ENCODE measurements at places on chromosomes 3 and 15.

DNA sequence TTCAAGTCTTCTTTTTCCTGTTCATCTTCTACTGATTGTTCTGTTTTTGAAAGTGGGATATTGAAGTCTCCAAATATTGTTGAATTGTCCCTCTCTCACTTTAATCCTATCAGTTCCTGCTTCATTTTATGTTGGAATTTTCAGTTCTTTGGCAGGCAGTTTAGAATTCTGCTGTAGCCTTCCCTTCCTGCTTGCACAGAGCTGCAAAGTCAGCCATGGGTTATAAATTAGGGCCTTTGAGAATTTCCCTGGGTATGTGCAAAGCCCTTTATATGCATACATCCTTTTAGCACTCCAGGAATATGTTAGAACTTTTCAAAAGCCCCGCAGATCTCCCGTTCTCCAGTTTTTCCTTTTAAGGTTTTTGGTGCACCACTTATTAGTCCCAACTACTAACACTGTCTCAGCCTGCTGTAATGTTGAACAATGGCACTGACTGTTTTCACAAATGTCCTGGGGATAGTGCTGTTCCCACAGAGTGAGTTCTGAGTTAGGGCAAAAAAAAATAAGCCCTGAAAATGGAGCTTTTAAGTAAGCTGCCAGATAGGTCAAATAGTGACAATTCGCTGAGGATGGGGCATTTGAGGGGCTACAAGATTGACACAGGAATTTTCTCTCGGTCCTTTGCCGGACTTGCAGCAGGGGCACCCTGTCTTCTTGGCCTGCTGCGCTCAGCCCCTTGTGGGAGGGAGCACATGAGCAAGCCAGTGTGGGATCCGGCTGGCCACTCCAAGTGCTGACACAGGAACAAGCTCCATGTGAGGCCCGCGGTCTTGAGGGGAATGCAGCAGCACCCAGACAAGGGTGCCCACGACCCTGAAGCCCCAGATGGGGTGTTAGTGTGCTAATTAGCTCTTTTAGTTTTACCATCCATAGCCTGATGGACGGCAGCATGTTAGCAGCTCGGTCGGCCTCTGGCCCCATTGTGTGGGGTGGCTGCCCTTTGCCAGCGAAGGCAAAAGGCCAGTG lies 96.0 kb downstream of the VPS8 start:
- DNase-seq: no peak

DNA sequence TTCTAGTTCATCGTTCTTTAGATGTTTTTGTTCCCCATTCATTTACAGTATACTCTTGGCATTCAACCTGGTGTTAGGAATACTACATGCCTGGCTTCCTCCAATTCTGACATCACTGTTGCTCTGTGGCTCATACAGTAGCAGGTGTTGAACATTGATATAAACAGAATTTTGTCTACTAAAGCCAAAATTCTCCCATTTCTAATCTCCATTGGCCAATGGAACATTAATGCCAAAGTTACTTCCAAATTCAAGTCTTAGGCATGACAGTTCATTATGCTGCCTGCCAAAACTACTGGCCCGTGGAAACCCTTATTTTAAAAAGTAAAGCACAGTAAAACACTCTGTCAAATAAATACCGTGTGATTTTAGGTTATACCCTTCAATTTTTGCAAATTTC lies 368.0 kb downstream of the NAALADL2 start:
- DNase-seq: no peak

- peak; percentile 20 for DNase-seq
Observed at GRCh38 chr15:49145651-49146609, 9.5 kb downstream of the COPS2 start.

DNA sequence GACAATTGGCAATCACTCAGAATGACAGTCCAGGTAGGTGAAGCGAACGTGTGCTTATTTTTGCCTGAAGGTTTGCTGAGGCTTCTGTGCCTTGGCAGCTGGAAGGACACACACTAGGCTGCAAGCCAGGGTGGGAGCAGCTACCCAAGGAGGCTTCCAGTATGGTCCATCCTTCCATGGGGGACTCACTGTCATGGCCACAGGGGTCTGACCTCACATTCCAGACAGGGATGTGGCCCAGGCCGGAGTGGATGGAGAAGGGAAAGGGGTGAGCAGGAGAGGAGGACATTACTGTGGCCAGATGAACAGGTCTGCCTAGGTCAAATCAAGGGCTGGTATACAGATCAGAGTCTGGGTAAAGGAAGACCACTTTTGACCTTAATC lies 247.7 kb downstream of the ADAMTS17 start:
- no peak for DNase-seq

All from activated naive CD4-positive, alpha-beta T cell treated with Interleukin-2 at 50 U/mL for 16 hours (primary cell).